Stimulated activated memory B cell treated with anti-CD40 and anti-IgM and Interleukin-4, amounts not matched to agents 10 μg/mL and 1 μg/mL and 100 μg/mL, for 72 hours (primary cell): ENCODE measurements at places on chromosomes 1 and 21.

- peaks cover 13% of the 10 kb centered on the region for H3K4me1 ChIP-seq
- ATAC-seq = no peak
- H3K4me3 ChIP-seq = no peak overlapping the region
- H3K27me3 ChIP-seq = no peaks in the 10 kb centered on the region
Measured at GRCh38 chr1:21854751-21855131, 42.7 kb downstream of the LDLRAD2 start.

DNA sequence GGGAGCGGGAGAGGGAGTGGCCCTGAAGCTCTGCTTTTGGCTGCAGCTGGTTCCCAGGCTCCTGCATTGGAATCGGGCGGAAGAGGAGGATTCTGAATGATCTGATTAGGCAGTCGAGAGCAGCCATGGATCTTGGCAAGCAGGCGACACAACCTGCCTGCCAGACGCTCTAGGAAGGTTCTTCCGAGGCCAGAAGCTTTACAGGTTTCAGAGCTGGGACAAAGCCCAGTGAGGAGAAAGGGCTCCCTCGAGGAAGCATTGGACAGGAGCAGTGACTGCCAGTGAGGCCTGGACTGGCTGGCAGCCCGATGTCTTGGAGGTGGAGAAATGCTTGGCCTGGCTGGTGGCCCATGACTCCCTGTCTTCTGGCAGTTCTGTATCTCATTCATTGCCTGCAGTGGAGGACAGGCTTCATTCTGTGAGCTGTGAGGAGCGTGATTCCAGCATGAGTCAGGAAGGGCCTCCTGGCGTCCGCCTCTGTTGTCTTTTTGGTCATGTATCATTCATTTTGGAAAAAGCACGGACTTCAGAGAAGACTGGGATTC lies 132.7 kb upstream of the IPO9 start:
- ATAC-seq = no peak
- H3K27me3 ChIP-seq = peaks cover 14% of the 10 kb centered on the region
- H3K27ac ChIP-seq = no peak overlapping the region
- no peaks in the 10 kb centered on the region for H3K36me3 ChIP-seq
- no peaks in the 10 kb centered on the region for H3K4me1 ChIP-seq
- H3K4me3 ChIP-seq = no peak overlapping the region

DNA sequence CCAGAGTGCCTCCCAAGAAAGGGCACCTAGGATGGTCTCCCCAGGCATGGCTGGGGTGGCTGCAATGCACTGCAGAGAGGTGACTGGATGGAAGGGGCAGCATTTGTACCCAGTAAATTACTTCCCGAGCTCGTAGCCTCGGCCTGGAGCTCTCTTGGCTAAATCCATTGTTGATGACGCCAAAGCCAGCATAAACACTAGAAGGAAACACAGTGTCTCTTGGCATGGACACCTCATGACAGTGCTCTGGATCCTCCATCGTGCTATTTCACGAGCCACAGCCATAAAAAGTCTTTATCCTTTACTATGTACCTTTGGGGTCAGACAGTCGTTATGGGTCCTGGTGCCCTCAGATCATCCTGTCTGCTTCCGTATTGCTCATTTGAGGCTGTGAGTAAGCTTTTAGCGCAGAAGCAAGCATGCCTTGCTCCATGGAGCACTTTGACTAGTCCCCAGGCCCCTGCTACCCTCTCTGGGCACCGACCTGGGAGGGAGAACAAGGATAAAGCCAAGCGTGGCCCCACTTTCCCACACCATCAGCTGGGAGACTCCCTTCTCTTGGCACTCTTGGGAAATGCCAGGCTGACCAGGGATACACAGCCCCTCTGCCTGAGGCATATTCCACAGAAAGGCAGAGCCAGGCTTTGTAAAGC lies 10.3 kb upstream of the PRELP start:
- H3K4me3 ChIP-seq = no peak overlapping the region
- peaks cover 25% of the 10 kb centered on the region for H3K4me1 ChIP-seq
- H3K36me3 ChIP-seq = no peaks in the 10 kb centered on the region
- no peak overlapping the region for H3K27ac ChIP-seq

- ATAC-seq = no peak
- no peak overlapping the region for H3K4me3 ChIP-seq
- no peak overlapping the region for H3K27ac ChIP-seq
- H3K27me3 ChIP-seq = no peaks in the 10 kb centered on the region
Measured at GRCh38 chr21:15408089-15408488, 321.7 kb upstream of the USP25 start.

- ATAC-seq = no peak
- no peak overlapping the region for H3K27ac ChIP-seq
- no peak overlapping the region for H3K4me3 ChIP-seq
- peaks cover 9% of the 10 kb centered on the region for H3K27me3 ChIP-seq
- no peaks in the 10 kb centered on the region for H3K4me1 ChIP-seq
Measured at GRCh38 chr1:91790392-91790791, 95.6 kb downstream of the TGFBR3 start.

DNA sequence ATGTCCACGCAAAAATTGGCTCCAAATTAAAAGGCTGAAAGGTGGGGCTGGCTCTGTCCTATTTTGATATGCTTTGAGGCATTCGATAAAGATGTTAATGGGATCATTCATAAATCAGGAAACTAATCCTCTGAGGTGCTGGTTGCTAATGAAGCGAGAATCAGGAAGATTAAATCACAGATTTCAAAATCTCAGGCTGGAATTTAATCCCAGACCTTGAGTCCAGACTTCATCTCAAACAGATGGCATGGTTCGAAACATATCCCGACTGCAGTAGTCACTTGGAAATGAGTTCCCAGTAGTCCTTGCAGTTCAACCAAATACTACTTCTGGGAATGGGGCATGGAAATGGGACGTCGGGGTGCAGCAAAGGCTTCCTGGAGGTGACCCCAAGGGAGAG lies 4.5 kb upstream of the KLF17 start:
- peaks cover 8% of the 10 kb centered on the region for H3K27me3 ChIP-seq
- no peak for ATAC-seq
- H3K4me1 ChIP-seq = no peaks in the 10 kb centered on the region
- H3K36me3 ChIP-seq = no peaks in the 10 kb centered on the region
- H3K4me3 ChIP-seq = no peak overlapping the region

DNA sequence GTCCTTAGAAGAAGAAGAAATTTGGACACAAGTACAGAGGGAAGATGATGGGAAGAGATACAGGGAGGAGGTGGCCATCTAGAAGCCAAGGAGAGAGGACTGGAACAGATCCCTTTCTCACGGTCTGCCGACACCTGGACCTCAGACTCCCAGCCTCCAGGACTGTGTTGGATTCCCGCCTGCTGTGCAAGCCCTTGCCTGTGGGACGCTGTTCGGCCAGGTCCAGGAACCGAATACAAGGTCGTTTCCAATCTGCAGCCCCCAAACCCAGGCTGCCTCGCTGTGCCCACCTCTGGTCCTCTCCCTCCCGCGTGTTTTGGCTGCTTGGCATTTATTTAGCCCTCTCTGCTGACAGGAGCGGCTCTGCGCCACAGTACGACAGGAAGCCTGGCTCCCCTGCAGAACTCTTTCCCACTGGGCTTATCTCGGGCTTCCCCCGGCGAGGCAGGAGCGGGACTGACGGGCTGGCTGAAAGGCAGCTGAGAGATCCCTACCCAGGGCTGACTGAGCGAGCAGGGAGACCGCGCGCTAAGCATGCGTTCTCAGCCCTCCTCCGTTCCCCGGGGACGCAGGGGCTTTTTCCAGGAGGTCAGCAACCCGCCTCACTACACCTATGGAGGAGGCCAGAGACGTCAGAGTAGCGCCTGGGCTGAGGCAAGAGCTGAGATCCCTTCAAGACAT lies 238.4 kb downstream of the TNR start:
- no peak for ATAC-seq
- H3K36me3 ChIP-seq = peaks cover 28% of the 10 kb centered on the region
- H3K4me3 ChIP-seq = no peak overlapping the region
- peaks cover 10% of the 10 kb centered on the region for H3K4me1 ChIP-seq

DNA sequence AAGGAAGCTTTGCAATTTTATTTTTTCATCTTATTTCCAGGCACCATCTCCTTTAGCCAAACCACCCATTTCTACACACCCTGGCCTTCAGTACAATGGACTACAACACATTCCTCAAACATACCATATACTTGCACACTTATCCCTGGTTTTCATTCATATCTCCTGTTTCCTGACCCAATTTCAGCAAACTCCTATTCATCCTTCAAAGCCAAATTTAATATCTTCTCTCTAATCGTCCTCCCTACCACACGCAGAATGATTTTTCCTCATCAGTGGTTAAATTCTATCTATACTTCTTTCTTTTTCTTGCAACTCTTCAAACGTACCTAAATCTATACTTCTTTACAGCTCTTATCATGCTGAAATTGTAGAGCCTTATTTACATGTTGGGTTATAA lies 2.9 kb downstream of the DENND2C start:
- no peak overlapping the region for H3K27ac ChIP-seq
- no peak overlapping the region for H3K4me3 ChIP-seq
- no peak for ATAC-seq
- H3K36me3 ChIP-seq = no peaks in the 10 kb centered on the region
- H3K27me3 ChIP-seq = peaks cover 32% of the 10 kb centered on the region

GRCh38 chr1:235990330-235990795 lies 74.5 kb downstream of the NID1 start:
- no peak overlapping the region for H3K4me3 ChIP-seq

GRCh38 chr1:29264773-29265389 lies 28.6 kb downstream of the PTPRU start:
- H3K4me1 ChIP-seq = peaks cover 8% of the 10 kb centered on the region
- ATAC-seq = no peak
- H3K27me3 ChIP-seq = peaks cover 68% of the 10 kb centered on the region
- H3K27ac ChIP-seq = no peak overlapping the region

DNA sequence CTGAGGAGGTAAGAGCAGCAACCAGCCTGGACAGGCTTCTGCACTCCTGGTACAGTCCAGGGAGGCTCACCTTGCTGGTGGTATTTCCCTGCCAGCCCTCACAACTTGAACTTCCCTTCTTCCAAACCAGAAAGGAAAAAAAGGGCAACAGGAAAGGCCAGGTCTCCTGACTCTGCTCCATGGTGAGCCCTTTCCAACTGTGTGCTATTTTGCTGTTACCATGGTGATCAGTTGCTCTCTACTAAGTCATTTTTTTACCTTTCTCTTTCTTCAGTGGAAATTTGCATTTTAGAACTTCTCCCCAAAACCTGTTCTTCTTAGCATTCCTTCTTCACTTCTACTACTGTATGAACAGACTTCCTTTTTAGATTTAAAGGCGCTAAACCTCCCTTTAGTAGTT lies 164.3 kb downstream of the GRIK1 start:
- no peak overlapping the region for H3K27ac ChIP-seq
- H3K27me3 ChIP-seq = no peaks in the 10 kb centered on the region
- no peaks in the 10 kb centered on the region for H3K36me3 ChIP-seq

DNA sequence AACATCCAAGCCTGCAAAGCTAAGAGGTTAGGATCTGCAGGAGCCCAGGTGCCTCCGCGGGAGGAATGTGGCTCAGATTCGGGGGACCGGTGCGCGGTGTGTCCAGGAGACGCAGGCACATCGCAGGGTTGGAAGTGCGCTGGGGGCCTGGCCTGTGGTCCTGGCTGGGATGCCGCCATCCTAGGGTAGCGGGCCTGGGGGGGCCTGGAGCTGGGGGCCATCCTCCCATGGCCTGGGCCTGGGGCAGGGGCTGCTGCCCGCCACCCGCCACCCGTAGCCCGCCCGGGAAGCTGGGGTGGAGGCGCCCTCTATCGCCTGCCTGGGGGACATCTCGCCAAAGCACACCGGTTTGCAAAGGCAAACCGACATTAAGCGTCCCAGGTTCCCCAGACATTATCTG lies 170.6 kb upstream of the ARHGEF16 start:
- peak; percentile 2 for ATAC-seq
- H3K4me3 ChIP-seq = no peak overlapping the region
- peaks cover 24% of the 10 kb centered on the region for H3K27me3 ChIP-seq

DNA sequence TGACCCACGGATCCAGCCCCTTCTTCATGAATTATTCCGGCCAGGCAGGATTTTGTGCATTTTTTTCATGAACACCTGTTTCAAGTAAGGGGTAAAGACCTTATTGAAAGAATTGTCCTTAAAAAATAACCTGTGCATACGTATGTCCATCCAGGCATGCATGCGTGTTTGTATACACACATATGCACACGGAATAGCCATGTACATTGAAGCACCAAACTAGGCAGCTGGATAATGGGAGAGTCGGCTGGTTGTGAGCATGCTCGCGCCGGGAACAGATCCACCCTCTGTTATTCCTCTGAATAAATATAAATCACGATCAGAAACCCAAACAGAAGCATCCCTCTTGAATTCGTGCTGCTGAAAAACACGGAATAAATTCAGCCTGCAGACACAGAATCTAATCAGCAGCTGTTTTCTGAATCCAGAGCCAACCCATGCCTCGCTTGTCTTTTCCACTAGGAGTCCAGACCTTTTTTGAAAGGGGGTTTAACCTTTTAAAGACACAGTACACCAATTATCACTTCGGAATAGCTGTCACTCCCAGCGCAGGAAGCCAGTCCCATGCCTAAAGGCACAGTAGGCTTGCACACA lies at the start of gene HIVEP3:
HIVEP3 (minus strand) TSS at position 473 of the 594 bp plus-strand sequence.
- H3K27ac ChIP-seq = no peak within 1 kb of the TSS
- peaks cover 88% of the 10 kb centered on the region for H3K27me3 ChIP-seq
- H3K4me1 ChIP-seq = peaks cover 23% of the 10 kb centered on the region
- no peaks in the 10 kb centered on the region for H3K36me3 ChIP-seq

DNA sequence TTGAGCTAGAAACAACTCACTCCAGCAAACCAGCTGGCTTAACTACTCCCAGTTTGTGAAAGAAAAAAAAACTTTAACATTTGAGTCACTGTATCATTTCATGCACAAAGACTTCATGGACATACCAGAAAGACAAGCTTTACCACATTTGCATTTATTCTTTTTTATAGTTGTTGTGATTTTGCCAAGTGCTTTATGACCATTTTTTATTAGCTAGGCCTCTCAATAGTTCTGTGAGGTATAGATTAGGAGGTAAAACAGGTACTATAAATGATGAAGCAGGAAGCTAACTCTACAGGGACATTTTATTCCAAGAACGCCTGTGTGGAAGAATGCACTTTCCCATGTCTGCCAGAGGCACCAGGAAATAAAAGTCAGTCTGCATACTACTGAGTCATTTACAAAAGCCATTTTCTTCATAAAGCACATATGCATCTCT lies 8.2 kb upstream of the DENND1B start:
- H3K36me3 ChIP-seq = no peaks in the 10 kb centered on the region
- peak overlapping the region; percentile 73 for H3K27ac ChIP-seq
- H3K4me3 ChIP-seq = no peak overlapping the region
- no peak for ATAC-seq
- peaks cover 22% of the 10 kb centered on the region for H3K4me1 ChIP-seq

DNA sequence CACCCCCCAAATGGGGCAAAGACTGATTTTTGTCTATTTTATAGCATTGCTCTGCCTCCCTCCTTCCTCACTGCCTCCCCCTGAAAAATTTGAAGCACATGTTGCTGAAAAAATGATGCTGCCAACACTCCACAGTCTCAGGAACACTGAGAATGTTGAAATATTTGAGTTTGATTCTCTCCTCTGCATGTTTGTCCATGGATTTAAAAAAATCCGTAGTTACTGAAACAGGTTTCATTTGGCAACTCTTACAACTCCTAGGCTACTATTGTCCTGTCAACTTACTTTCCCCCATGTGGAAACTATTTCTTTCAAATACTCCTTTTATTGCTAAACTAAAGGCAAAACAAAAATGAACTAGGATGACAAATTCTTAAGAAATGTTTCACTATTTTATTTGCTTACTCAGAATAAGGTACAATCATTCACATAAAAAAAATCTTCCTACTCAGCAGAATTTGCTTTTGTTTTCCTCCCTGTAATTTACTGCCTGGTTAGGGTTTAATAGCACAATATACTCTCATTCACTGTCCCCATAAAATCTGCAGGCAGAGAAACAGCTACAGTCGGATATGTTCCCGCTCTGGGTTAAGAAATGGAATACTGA lies 50.2 kb downstream of the C21orf91 start:
- no peaks in the 10 kb centered on the region for H3K36me3 ChIP-seq
- ATAC-seq = no peak
- H3K27ac ChIP-seq = no peak overlapping the region
- H3K27me3 ChIP-seq = no peaks in the 10 kb centered on the region

GRCh38 chr1:147853391-147853790 lies 49.2 kb upstream of the GJA8 start:
- peaks cover 50% of the 10 kb centered on the region for H3K27me3 ChIP-seq
- no peak overlapping the region for H3K4me3 ChIP-seq
- H3K36me3 ChIP-seq = no peaks in the 10 kb centered on the region
- no peak for ATAC-seq
- no peaks in the 10 kb centered on the region for H3K4me1 ChIP-seq
